ENCODE measurements at places on chromosomes 13 and 19. TPM values are rescaled to one million over a fixed set of nuclear protein-coding genes. Genes with fewer than 3 reads are reported as not detected.
A peak's percentile ranks its signal among the peaks of the same experiment; 100 is the strongest.

GRCh38 chr13:113730258-113730691 lies 28.8 kb upstream of the TMEM255B start:
- peaks cover 12% of the 10 kb centered on the region for H3K4me1 ChIP-seq
- H3K27ac ChIP-seq: no peak overlapping the region
- no peaks in the 10 kb centered on the region for H3K36me3 ChIP-seq
- no peak overlapping the region for H3K4me3 ChIP-seq

DNA sequence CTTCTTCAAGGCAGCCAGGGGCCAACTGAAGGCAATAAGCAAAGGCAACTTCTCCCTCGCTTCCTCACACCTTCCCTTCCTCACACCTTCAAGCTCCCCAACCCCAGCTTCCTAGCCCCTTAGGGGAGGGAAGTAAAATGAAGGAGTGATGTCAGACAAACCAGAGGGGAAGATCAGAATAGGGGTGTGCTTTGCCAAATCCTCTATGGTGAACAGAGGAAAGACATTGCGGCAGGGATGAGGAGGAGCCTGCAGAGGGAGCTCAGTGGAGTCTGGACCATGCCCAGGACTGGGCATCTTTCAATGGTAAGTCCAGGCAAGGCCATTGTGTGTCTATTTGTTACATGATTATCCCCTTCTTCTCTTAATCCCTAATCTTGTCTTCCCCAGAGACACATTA lies 164.0 kb downstream of the TSHZ3 start:
- H3K4me1 ChIP-seq: no peaks in the 10 kb centered on the region
- no peaks in the 10 kb centered on the region for H3K27me3 ChIP-seq
- no peaks in the 10 kb centered on the region for H3K36me3 ChIP-seq

- peak overlapping the region; percentile 91 for H3K27ac ChIP-seq
- no peak overlapping the region for H3K4me3 ChIP-seq
- no peaks in the 10 kb centered on the region for H3K36me3 ChIP-seq
- DNase-seq: no peak
- H3K27me3 ChIP-seq: no peaks in the 10 kb centered on the region
- H3K4me1 ChIP-seq: peaks cover 97% of the 10 kb centered on the region
Measured at GRCh38 chr19:46972311-46972710, 47.3 kb upstream of the NPAS1 start.

CEACAM4 gene
- total RNA-seq: 0.25 TPM

GRCh38 chr13:103297083-103297482 lies 230.9 kb upstream of the SLC10A2 start:
- H3K4me1 ChIP-seq: no peaks in the 10 kb centered on the region
- no peak overlapping the region for H3K27ac ChIP-seq
- no peak overlapping the region for H3K4me3 ChIP-seq

DMPK gene
- 284 TPM for total RNA-seq

GRCh38 chr13:21362741-21363140 lies 96.4 kb downstream of the ZDHHC20 start:
- no peaks in the 10 kb centered on the region for H3K27me3 ChIP-seq
- H3K4me3 ChIP-seq: no peak overlapping the region
- no peak for DNase-seq
- no peaks in the 10 kb centered on the region for H3K4me1 ChIP-seq

- DNase-seq: peak; percentile 30
- peaks cover 20% of the 10 kb centered on the region for H3K4me1 ChIP-seq
- H3K4me3 ChIP-seq: peak overlapping the region; percentile 99
- H3K27ac ChIP-seq: peak overlapping the region; percentile 54
Measured at GRCh38 chr19:2455851-2456570, 748 bp downstream of the LMNB2 start.

GRCh38 chr19:31109636-31110035 lies 239.6 kb downstream of the TSHZ3 start:
- peaks cover 95% of the 10 kb centered on the region for H3K27me3 ChIP-seq
- H3K4me1 ChIP-seq: no peaks in the 10 kb centered on the region
- no peak overlapping the region for H3K4me3 ChIP-seq
- H3K36me3 ChIP-seq: no peaks in the 10 kb centered on the region
- DNase-seq: no peak

Measured in left ventricle myocardium inferior (tissue), 1 donor.